DMS79 treated with DMSO at 0.1 percent for 48 hours (cell line): ENCODE measurements at places on chromosomes 3 and 15.

GRCh38 chr3:29067007-29067406 is 213.9 kb upstream of the RBMS3 start:
- no peak for DNase-seq

DNA sequence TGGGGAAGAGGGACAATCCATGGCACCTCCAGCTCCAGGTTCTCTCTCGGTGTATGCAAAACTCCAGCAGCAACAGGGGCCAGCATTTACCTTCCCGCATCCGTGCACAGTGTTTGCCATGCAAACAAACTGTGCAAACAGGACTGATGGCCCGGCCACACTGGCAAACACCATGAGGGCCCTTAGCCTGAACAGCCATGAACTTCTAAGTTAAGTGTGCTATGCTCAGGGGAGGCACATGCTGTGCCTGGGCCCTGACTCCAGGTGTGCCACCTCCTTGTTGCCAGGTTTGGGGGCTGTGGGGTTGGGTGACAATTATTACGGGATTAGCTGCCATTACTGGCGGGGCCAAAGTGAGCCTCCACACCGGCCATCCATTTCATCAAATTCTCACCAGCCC is 57.5 kb downstream of the CACNA2D2 start:
- peak; percentile 62 for DNase-seq

DNA sequence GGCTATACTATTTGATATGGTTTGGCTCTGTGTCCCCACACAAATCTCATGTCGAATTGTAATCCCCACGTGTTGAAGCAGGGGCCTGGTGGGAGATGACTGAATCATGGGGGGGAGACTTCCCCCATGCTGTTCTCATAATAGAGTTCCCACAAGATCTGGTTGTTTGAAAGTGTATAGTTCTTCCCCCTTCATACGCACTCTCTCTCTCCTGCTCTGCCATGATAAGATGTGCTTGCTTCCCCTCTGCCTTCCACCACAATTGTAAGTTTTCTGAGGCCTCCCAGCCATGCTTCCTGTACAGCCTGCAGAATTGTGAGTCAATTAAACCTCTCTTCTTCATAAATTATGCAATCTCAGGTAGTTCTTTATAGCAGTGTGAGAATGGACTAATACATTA is 290.1 kb upstream of the CHRM5 start:
- no peak for DNase-seq

DNA sequence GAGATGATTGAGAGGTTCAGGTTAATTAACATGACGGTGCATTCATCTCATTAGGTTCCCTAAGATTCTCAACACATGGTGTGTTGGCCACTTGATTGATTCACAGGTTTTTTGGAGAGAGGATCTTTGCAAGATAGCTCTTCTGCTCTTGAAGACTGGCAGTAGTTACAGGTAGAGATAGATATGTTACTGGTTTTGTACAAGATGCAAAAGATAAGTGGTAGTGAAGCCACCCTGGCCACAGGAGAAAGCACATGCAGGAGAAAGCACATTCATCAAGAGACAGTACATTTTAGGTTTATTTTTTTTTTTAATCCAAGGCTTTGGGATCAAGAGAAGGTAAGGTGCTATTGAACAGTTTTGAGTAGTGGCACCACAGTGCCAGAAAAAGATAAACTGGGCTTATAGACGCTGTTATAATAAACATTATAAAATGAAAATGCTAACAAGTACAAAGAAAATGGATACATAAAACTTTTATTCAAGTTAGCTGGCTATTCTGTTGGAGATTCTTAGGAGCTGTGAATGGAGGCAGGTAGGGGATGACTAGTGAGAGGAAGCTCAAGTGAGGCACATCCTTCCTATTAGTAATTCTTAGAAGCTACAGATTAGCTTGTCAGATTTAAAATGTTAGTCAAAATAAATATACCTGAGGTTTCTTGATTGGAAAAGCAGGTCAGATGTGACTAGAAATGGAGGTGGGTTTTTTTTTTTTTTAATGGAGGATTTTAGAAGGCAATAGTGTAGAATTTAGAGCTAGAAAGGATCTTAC is 10.8 kb downstream of the SELENOT start:
- no peak for DNase-seq

GRCh38 chr3:45653205-45653604 is 36.0 kb upstream of the SACM1L start:
- no peak for DNase-seq

DNA sequence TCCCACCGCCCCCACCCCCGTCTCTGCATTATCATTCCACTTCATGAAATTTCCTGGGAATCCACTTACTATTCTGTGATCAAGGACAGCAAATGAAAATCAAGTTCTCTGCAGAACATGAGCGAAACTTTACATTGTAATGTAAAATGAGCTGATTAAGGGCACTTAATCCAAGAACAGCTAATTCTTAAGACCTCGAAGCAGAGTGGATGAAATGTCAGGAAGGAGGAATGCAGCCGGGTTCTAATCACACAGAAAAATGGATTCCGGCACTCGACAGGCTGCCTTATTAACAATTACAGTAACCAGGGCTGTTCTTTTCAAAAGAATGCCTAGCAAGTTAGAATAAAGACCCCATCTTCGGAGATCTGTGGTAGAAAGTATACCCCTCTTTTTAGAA is 57.5 kb downstream of the RFTN1 start:
- no peak for DNase-seq

GRCh38 chr3:102089904-102090720 is 240.8 kb downstream of the NFKBIZ start:
- peak; percentile 26 for DNase-seq

- DNase-seq, result no peak
Measured at GRCh38 chr15:74835312-74835823, 7.6 kb downstream of the ULK3 start.
